ENCODE measurements at places on chromosomes 5 and 9.

- H3K4me1 ChIP-seq, result peaks cover 31% of the 10 kb centered on the region
- H3K27me3 ChIP-seq, result peaks cover 12% of the 10 kb centered on the region
- H3K4me3 ChIP-seq, result no peak overlapping the region
- no peak overlapping the region for H3K27ac ChIP-seq
Measured at GRCh38 chr5:138455232-138455930, 9.9 kb upstream of the EGR1 start.

DNA sequence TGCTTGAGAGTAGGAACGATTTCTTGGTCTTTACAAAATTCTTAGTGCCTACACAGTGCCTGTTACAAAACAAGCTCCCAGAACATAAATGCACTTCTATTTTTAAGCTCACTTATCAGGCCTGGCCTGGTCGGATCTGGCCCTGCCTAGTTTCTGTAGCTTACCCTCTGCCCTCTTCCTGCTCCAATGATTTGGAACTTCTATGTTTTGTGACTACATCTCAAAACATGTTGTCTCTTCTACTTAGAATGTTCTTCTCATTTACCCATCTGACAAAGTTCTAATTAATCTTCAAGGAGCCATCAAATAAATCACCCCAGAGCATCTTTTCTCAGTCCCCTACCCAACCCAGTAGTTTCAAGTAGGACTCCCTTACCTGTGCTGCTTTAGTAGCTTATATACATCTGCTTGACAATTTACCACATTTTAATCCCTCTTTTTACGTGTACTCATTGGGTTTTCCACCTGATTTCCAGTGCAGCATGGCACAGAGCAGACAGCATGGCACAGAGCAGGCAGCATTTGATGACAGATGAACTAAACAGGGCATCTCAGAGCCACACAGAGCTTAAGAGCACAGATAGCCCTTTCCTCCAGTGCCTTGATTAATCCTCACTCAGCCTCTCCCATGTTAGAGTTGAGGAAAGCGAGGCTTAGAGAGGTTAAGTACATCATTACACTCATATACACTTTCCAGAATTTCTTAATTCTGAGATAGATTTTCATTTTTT is 171.9 kb downstream of the MAPKAP1 start:
- H3K4me1 ChIP-seq, result peaks cover 5% of the 10 kb centered on the region
- H3K27me3 ChIP-seq, result no peaks in the 10 kb centered on the region
- H3K4me3 ChIP-seq, result no peak overlapping the region
- no peak overlapping the region for H3K27ac ChIP-seq
- H3K36me3 ChIP-seq, result no peaks in the 10 kb centered on the region
- DNase-seq, result no peak

GRCh38 chr5:87400305-87400899 is 12.3 kb downstream of the CCNH start:
- no peaks in the 10 kb centered on the region for H3K4me1 ChIP-seq
- H3K27me3 ChIP-seq, result no peaks in the 10 kb centered on the region
- no peak overlapping the region for H3K4me3 ChIP-seq
- peaks cover 73% of the 10 kb centered on the region for H3K36me3 ChIP-seq
- DNase-seq, result no peak
- H3K27ac ChIP-seq, result no peak overlapping the region

DNA sequence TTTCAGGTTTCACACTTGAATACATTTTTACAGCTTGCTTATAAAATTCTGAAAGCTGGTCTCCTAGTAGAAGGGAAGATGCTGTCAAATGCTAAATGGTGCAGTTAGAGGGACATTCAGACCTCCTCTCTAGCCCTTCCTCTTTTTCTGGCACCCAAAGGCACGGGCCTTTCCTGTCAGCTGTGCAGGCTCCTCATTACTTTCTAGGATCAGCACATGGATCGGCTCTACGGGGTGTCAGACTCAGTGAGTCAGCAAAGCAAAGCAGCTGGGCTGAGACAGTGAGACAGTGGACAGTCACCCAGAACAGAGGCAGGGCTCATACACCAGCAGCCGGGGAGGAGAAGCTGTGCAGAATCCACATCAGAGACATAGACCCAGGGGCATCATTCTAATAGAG is 80.0 kb upstream of the TNC start:
- no peaks in the 10 kb centered on the region for H3K27me3 ChIP-seq
- H3K27ac ChIP-seq, result no peak overlapping the region
- no peak for DNase-seq
- H3K4me3 ChIP-seq, result no peak overlapping the region

DNA sequence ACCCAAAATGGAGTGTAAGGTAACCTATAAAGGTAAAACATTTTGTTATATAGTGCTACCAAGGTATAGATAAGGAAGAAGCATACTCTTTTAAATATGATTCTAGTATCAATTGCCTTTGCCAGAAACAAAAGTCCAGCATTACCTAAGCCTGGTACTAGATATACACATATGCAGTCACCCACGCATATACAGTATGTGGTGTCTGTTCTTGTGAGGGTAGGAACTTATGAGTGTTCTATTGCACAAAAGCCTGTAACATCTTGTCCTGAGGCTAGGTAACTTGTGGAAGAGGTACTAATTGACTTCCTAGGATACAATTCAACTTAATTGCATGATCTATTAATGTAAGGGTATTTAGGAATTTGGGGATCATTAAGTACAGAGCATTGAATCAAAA is 31.3 kb upstream of the IFNE start:
- no peaks in the 10 kb centered on the region for H3K4me1 ChIP-seq
- H3K27ac ChIP-seq, result no peak overlapping the region
- no peaks in the 10 kb centered on the region for H3K27me3 ChIP-seq

GRCh38 chr5:150338546-150338945 is 19.0 kb upstream of the TCOF1 start:
- H3K27ac ChIP-seq, result no peak overlapping the region
- H3K27me3 ChIP-seq, result no peaks in the 10 kb centered on the region
- peaks cover 3% of the 10 kb centered on the region for H3K4me1 ChIP-seq
- no peaks in the 10 kb centered on the region for H3K36me3 ChIP-seq
- no peak for DNase-seq

- H3K27ac ChIP-seq, result no peak overlapping the region
- no peaks in the 10 kb centered on the region for H3K27me3 ChIP-seq
- no peak overlapping the region for H3K4me3 ChIP-seq
Measured at GRCh38 chr9:118962426-118962825, 406.8 kb downstream of the BRINP1 start.

DNA sequence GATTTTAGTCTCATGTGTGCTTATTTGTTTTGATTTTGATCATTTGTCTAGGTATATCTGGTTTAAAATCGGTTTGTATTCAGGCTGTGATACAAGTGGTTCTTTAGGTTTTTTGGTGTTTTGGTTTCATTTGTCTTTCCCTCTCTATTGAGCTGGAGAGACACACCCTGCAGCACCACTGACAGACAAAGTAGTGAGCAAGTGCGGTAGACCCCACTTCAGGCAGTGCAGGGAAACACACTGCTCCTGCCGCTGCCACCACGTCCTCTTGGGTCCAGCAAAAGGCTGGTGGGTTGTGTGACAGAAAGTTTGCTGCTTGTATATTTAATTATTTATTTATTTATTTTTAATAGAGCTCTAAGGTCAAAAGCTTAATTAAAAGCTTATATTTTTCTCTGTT is 801.0 kb downstream of the NR2F1-AS1 start:
- no peaks in the 10 kb centered on the region for H3K36me3 ChIP-seq
- no peak for DNase-seq
- no peaks in the 10 kb centered on the region for H3K4me1 ChIP-seq

- no peak overlapping the region for H3K4me3 ChIP-seq
- peaks cover 10% of the 10 kb centered on the region for H3K4me1 ChIP-seq
- no peaks in the 10 kb centered on the region for H3K36me3 ChIP-seq
- H3K27me3 ChIP-seq, result no peaks in the 10 kb centered on the region
- no peak overlapping the region for H3K27ac ChIP-seq
Measured at GRCh38 chr5:180469866-180470265, 24.3 kb upstream of the CNOT6 start.

DNA sequence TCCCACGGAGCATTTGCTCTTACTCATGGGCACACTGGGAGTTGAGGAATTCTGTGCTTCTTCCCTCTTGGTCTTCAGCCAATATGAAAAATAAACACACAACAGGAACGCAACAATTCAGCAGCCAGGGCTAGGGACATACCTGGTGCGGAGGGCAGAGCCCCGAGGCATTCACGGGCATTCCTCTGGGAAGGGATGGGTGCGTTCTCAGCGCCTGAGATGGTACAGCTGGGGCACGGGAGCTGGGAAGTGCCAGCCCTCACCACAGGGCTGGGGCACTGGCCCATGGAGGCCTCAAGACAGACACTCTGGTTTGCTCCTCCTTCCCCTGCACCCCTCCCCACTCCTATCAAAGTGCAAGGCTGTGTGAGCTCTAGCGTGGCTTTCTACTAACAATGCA is 2.1 kb downstream of the SLC6A3 start:
- no peak overlapping the region for H3K4me3 ChIP-seq
- H3K27ac ChIP-seq, result no peak overlapping the region
- no peaks in the 10 kb centered on the region for H3K36me3 ChIP-seq
- H3K4me1 ChIP-seq, result no peaks in the 10 kb centered on the region
- DNase-seq, result no peak

- H3K27ac ChIP-seq, result no peak overlapping the region
- H3K4me3 ChIP-seq, result no peak overlapping the region
- DNase-seq, result no peak
- H3K4me1 ChIP-seq, result no peaks in the 10 kb centered on the region
Measured at GRCh38 chr5:505951-506525, 18.2 kb downstream of the SLC9A3 start.

DNA sequence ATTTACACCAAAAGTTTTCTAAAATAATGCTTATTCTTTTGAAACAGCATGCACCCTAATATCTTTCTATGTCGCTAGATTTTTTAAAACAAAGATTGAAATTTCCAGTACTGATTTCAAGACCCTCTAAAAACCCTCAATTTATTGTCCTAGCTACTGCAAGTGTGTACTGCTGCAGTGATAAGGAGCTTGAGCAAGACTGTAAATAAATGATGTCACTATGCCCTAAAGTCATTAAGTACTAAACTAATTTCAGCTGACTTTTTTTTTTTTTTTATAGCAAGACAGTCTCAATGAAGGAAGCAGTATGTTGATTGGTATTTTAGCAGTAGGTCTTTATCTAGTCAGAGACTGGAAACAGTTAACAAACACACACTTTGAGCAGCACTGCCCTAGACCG is 12.2 kb upstream of the MIER3 start:
- no peaks in the 10 kb centered on the region for H3K4me1 ChIP-seq
- H3K27me3 ChIP-seq, result peaks cover 21% of the 10 kb centered on the region

DNA sequence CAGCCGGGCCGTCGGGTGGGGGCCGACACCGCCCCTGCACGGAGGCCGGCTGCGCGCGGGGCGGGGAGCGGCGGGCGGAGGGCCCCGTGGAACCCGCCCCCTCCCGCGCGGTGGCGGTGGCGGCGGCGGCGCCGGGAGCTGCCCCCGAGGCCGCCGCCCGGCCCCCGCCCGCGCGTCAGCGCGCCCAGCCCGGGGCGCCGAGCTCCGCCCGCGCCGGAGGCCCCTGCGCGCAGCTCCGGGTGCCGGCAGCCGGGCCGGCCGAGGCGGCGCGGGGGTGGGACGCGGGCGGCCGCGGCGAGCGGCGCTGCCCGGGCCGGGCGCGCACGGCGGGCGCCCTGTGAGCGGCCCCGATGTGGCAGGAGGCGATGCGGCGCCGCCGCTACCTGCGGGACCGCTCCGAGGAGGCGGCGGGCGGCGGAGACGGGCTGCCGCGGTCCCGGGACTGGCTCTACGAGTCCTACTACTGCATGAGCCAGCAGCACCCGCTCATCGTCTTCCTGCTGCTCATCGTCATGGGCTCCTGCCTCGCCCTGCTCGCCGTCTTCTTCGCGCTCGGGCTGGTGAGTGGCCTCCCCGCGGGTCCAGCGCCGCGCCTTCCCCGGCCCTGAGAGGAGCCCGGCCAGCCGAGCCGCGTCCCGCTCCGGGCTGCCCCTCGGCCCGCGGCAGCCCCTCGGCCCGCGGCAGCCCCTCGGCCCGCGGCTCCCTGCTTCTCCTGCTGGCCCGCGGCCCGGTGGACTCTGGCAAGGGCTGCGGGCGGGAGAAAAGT is at the start of gene ADCY2:
Gene ADCY2, plus strand, starts transcription at position 192 of the 766 bp plus-strand sequence. Its CDS starts 159 bp downstream, at position 351.
- H3K4me1 ChIP-seq, result no peaks in the 10 kb centered on the region
- no peak for DNase-seq
- H3K27me3 ChIP-seq, result peaks cover 29% of the 10 kb centered on the region
- no peaks in the 10 kb centered on the region for H3K36me3 ChIP-seq
- no peak within 1 kb of the TSS for H3K27ac ChIP-seq

- H3K27me3 ChIP-seq, result no peaks in the 10 kb centered on the region
- DNase-seq, result no peak
- no peak overlapping the region for H3K27ac ChIP-seq
- H3K4me3 ChIP-seq, result no peak overlapping the region
- peaks cover 3% of the 10 kb centered on the region for H3K36me3 ChIP-seq
- H3K4me1 ChIP-seq, result peaks cover 2% of the 10 kb centered on the region
Measured at GRCh38 chr9:134339183-134339806, 13.0 kb downstream of the RXRA start.

- no peak overlapping the region for H3K27ac ChIP-seq
- no peaks in the 10 kb centered on the region for H3K36me3 ChIP-seq
- no peaks in the 10 kb centered on the region for H3K27me3 ChIP-seq
Measured at GRCh38 chr5:21097661-21098060, 1109.7 kb upstream of the CDH18 start.

GRCh38 chr9:93711002-93711401 is 134.6 kb downstream of the PHF2 start:
- peaks cover 24% of the 10 kb centered on the region for H3K27me3 ChIP-seq
- H3K36me3 ChIP-seq, result no peaks in the 10 kb centered on the region
- DNase-seq, result no peak
- H3K27ac ChIP-seq, result no peak overlapping the region

DNA sequence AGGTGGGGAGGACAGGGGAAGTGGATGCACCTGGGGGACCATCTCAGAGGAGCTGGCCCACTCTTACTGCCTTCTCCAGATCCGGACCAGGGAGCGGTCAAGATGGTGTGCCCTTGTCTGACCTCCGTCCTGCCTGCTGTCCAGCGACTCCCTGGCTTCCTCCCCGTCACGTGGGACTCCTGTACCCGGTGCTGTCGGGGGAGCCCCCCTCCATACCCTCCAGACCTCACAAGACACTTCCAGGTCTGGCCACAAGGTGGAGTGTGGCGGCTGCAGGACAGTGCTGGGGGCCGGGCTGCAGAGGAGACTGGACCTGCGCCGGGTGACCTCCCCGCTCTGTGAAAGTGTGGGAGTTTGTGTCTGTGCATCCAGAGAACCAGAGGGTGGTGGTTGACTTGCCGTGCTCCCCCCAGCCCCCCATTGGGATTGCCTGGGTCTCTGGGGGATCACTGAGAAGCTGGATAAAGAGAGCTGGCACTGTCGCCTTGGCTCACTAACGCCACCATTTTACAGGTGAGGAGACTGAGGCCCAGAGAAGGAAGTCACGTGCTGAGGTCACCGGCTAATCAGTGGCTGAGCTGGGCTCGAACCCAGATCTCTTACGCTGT is 1.9 kb upstream of the CRB2 start:
- peaks cover 5% of the 10 kb centered on the region for H3K4me1 ChIP-seq
- no peak overlapping the region for H3K4me3 ChIP-seq
- no peaks in the 10 kb centered on the region for H3K36me3 ChIP-seq
- H3K27ac ChIP-seq, result no peak overlapping the region

DNA sequence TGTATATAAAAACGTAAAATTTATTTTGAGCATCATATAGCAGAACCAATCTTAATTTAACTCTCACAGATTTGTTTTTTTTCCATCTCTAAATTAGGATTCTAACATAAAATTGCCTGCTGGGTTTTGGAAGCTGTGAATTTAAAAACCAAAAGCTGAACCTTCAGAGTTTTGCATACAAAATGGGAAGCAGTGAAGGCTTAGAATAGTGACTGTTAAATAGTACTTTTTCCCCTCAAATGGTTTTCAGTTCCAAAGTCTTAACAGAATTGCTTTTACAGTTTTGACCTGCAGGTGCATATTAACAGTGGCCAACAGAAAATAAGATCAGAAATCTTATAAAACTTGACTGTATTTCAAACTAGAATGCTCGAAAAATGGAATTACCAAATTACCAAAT is 55.1 kb upstream of the LVRN start:
- no peaks in the 10 kb centered on the region for H3K36me3 ChIP-seq
- H3K27ac ChIP-seq, result no peak overlapping the region
- H3K27me3 ChIP-seq, result no peaks in the 10 kb centered on the region
- DNase-seq, result no peak
- no peaks in the 10 kb centered on the region for H3K4me1 ChIP-seq

All from T-cell (primary cell).